ENCODE measurements at places on chromosomes 16 and 17. TPM values are rescaled to one million over a fixed set of nuclear protein-coding genes. Genes with fewer than 3 reads are reported as not detected.

DNA sequence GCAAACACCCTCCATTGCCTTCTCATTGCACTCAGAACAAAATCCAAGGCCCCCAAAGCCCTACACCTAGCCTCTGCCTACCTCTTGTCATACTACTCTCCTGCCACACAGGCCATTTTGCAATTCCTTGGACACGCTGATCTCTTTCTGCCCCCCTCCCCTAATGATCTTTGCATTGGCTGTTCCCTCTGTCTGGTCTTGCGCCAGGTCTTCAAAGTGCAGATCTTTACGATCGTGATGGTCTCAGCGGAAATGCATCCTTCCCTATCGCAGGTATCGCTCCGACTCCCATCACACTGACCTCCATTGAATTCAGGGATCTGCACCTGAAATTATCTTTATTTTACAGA is 777 bp upstream of the MOSMO start:
- no peak for DNase-seq

DNA sequence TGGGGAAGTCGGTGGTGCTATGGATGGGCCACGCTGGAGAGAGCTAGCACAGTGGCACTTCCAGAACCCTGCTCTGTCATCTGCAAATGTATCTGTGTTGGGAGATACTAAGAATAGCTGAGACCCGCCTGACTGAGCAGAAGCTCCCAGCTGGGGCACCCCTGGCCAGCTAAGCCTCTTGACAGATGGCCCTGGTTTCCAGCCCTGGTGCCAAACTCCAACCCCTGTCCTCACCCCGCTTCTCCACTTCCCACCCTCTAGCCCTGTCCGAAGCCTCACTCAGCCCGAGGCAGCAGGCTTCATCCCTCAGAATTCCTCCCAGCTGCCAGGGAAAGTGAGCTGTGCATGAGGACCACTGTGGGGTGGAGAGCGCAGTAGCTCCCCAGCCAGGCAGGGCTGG is 124.4 kb downstream of the CCDC144A start:
- no peak for DNase-seq

- DNase-seq = no peak
Observed at GRCh38 chr16:56915336-56916119, 16.4 kb upstream of the HERPUD1 start.

Gene ATP6V0A1
- 36.2 TPM for polyA plus RNA-seq

Gene RAB37
- not detected for polyA plus RNA-seq

Gene STH
- not detected for polyA plus RNA-seq

Gene RPH3AL
- polyA plus RNA-seq = 2.5 TPM

Gene XAF1
- polyA plus RNA-seq = 0.50 TPM

Gene VPS25
- 127 TPM for polyA plus RNA-seq

Gene TOX3
- not detected for polyA plus RNA-seq

Gene KLHL11
- polyA plus RNA-seq = 4.1 TPM

Gene KRTAP2-2
- not detected for polyA plus RNA-seq
